Fibroblast of skin of back (primary cell): ENCODE measurements at places on chromosomes 2 and 18.

DNA sequence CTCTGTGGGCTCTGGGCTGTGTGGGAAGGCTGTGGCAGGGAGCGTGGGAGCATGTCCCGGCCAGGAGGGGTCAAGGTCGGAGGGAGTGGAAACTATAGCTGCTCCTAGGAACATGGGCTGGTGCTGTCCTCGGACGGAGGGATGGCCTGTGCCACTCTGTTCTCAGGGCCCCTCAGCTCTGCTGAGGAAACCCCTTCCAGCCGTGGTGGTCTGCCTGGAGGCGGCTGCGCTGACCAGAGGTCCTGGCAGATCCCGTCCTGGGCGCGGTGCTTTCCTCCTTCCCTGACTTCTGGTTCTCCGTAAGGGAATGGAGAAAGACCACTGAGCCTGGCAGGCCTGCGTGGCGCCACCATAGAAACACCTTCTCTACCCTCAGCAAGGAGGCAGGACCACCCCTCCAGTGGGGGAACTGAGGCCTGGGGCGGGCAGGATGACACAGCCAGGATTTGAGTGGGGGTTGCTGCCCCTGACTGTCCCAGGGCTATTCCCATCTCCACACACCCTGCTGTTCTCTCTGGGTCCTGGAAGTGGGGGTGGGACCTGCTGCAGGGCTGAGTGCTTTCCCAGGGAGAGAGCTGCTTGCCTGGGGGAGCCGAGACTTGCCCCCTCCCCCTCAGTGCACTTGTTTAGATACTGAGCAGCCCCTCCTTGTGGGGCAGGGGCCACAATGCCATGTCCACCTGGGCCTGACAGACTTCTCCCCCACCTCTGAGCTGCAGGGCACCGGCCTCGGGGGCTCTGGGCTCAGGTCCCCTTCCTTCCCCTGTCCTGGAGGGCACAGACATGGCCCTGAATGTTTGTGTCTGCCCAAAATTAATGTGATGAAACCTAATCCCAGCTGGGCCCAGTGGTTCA, 301.0 kb upstream of the HS6ST1 start:
- no peak for DNase-seq

DNA sequence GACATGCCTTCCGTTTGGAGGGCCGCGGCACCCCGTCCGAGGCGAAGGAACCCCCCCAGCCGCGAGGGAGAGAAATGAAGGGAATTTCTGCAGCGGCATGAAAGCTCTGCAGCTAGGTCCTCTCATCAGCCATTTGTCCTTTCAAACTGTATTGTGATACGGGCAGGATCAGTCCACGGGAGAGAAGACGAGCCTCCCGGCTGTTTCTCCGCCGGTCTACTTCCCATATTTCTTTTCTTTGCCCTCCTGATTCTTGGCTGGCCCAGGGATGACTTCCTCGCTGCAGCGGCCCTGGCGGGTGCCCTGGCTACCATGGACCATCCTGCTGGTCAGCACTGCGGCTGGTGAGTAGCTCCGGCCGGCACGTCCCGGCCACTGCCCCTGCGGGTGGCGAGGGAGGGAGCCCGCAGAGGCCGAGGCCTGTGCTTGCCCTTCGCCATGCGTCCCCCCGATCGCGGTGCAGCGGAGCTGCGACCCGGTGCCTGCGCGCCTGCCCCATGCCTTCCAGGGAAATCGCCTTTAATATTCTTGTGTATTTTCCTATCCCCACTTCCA, 1.2 kb downstream of the BMPR2 start:
- no peak for DNase-seq

- DNase-seq, result no peak
These were observed 217.8 kb downstream of the HAUS1 start for GRCh38 chr18:46321955-46322354.

- DNase-seq, result no peak
These were observed 46.2 kb downstream of the COA5 start for GRCh38 chr2:98561902-98562695.

GRCh38 chr2:211898702-211899101, 639.9 kb downstream of the ERBB4 start:
- no peak for DNase-seq

DNA sequence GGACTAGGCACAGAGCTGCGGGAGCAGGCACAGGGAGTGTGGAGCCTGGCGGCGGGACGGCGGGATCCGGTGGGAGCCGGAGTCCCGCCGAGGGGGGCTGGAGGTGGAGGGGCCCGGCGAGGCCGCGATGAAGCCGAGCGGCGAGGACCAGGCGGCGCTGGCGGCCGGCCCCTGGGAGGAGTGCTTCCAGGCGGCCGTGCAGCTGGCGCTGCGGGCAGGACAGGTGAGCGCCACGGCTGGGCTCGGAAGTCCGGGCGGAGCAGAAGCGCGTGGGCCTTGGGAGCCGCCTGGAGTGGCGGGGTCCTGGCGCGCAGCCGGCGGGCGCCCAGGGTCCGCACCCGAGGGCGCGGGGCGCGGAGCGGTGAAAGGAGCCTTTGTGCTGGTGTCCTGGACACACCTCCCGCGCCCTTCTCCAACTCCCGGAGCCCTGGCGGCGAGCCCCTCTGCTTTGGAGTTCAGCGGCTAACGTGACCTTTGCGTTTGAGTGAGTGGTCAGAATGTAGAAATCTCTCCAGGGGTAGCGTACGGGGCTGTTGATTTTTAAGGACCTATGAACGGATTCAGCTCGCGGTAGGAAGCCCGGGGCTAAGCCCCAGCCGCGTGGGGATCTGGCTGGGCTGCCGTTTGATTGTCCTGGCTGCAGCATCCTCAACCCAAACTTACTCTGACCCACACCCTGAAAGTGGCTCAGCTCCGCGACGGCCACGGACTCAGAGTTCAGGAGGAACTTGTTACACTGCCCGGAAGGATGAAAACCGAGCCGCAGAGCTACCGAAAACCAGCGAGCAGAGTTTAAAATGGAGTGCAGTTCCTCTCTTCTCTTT, 448 bp downstream of the IMPA2 start:
- peak; percentile 25 for DNase-seq
